ENCODE measurements at places on chromosomes 6 and 20.

- no peak for DNase-seq
These were observed 165.5 kb downstream of the SYNE1 start for GRCh38 chr6:152471456-152472265.

GRCh38 chr6:157614026-157614568 is 208.9 kb upstream of the SNX9 start:
- no peak for DNase-seq

GRCh38 chr6:26507658-26508057 is 7.6 kb downstream of the BTN1A1 start:
- no peak for DNase-seq

DNA sequence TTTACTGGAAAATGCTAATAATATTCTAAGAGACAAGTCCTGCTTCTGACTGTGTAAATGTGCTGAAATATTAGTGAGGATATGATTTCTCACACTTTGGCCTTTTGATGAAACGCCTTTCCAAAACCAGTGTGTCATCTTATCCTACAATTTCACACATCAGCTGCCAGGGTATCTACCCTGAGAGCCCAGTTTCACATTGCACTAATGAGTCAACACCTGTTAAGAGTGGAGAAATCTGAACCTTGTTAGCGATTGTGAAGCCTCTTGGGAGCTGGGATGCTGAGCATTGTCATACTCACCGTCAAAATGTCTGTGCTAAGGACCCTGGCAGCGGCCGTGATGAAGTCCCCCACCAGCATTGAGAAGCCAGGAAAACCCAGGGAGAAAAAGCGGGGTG is 166.0 kb downstream of the RALGAPA2 start:
- no peak for DNase-seq

DNA sequence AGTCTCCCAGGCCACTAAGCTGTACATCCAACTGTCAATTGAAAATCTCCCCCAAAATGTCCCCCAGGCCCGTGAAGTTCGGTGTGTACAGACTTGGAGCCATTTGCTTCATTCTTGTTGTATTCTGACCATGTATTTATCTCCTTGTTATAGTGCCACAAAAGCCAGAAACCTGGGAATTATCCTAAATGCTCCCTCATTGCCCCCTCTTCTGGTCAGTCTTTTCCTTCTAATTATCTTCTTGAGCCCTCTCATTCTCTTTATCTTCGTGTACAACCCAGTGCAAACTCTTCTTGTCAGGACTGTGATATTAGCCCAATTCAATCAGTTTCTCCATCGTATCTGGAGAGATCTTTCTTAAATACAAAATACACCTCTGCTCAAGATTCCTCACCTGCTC is 64.7 kb downstream of the RFX6 start:
- DNase-seq: no peak

DNA sequence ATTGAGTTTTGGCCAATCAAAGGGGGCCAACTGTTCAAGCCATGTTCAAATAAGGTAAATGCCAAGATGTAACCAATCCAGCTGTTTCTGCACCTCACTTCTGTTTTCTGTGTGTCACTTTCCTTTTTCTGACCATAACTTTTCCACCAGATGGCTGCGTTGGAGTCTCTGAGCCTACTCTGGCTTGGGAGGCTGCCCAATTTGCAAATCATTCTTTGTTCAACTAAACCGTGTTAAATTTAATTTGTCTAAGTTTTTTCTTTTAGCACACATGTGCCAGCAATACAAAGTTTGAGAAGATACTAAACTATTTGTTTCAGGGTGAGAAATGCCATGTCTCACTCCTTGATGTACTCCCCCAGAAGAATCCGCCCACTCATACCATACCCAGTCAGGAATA is 52.1 kb downstream of the IYD start:
- DNase-seq: no peak

GRCh38 chr20:14434384-14435136 is 97.1 kb upstream of the FLRT3 start:
- DNase-seq: no peak

DNA sequence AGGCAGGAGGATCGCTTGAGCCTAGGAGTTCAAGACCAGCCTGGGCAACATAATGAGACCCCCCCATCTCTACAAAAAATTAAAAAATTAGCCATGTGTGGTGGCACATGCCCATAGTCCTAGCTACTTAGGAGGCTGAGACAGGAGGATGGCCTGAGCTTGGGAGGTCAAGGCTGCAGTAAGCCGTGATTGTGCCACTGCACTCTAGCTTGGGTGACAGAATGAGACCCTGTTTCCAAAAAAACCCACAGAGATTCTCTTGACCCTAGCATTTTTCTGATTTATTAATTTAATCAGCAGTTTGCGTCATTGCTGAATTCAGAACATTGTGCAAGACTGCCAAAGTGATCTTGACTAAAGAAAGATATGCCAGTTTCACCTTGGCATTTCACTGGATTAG is 36.8 kb downstream of the KDM1B start:
- DNase-seq: no peak

- no peak for DNase-seq
These were observed 138.0 kb upstream of the RREB1 start for GRCh38 chr6:6969761-6970223.

DNA sequence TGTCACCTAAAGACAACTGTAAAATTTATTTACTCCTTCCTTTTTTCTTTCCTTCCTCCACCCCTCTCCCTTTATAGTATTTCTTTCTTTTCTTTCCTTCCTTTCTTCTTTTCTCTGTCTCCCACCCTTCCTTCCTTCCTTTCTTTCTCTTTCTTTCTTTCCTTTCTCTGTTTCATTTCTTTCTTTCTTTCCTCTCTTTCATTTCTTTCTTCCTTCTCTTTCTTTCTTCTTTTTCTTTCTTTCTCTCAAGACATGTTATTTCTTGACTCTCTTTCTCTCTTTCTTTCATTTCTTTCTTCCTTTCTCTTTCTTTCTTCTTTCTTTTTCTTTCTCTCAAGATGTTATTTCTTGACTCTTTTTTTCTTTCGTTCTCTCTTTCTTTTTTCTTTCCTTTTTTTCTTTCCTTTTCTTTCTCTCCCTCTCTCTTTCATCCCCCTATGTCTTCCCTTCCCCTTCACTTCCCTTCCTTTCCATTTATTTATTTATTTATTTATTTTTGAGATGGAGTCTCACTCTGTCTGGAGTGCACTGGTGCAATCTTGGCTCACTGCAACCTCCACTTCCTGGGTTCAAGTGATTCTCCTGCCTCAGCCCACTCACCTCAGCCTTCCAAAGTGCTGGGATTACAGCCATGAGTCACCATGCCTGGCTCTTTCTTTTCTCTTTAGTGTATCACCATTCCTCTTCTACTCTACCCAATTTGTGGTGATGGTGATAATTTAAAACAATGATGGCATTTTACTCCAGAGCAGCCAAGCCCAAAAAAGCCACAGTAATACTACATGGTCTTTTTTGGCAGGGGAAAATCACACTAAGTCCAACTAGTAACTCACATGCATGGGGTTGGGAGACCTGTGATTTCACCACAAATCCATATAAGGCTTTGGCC is 188.2 kb downstream of the ADGRG6 start:
- no peak for DNase-seq

- no peak for DNase-seq
These were observed 84.4 kb downstream of the GMPR start for GRCh38 chr6:16322666-16323312.

DNA sequence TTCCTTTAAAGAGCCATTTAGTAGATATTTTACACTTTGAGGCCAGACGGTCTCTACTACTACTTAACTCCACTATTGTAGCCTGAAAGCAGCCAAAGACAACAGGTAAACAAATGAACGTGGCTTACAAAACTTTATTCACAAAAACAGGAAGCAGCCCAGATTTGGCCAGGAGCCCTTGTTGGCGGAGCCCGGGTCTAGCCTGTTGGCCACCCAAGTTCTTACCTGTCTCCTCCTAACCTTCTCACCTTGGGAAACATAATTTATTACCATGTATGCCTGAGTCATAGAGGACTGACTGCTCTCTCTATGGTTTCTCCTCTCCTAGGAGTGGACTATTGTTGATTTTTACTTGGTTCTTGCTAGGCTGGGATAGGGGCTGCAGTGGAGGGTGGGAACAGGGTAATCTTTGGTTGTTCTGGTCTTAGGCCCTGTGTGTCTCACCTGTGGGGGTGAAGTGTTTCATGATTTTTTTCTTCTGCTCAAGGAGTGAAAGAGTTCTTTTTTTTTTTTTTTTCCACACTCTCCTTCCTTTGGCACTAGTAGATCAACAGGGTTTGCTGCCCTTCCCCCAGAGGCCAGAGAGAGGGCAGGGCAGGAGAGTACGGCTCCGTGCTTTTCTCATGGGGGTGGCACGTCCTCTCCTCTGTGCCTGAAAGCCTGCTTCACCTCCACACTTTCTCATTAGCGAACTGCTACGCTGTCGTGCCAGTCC is 90.0 kb downstream of the RPP40 start:
- DNase-seq: no peak

DNA sequence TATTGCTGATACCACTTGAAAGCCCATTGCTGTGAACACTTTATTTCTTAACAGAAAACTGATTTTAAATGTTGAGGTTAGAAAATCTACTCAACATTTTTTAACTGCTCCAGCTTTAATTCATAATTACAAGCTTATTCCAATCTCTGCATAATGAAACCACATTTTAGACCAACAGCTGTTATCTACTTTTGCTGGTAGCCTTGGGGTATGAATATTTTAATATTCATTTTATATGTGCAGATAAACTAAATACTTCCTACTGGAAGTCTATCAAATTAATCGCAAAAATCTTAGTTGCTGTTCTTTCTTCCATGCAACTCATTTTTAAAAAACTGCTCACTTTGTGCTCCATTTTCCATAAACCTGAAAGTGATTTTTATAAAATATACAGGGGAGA is 189.3 kb upstream of the SLC35B3 start:
- DNase-seq: no peak

GRCh38 chr6:7580927-7581618 is 8.9 kb upstream of the SNRNP48 start:
- no peak for DNase-seq

GRCh38 chr20:37567331-37567665 is 39.6 kb upstream of the BLCAP start:
- DNase-seq: no peak

GRCh38 chr6:47521961-47522360 is 44.4 kb downstream of the CD2AP start:
- DNase-seq: no peak

DNA sequence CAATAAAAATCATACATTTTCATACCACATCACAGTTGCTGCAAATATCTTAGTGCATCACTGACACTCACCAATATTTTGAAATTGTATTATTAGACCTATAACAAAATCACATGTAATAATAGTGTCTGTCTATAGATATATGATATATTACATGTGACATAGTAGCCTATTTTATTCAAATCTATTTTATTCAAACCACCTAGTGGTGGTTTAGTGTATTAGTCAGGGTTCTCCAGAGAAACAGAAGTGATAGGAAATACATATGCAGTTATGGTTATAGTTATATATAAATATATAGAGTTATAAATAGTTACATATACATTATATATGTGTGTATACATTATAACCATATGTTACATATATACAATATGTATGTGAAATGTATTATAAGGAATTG is 366.5 kb upstream of the ARID1B start:
- DNase-seq: no peak

DNA sequence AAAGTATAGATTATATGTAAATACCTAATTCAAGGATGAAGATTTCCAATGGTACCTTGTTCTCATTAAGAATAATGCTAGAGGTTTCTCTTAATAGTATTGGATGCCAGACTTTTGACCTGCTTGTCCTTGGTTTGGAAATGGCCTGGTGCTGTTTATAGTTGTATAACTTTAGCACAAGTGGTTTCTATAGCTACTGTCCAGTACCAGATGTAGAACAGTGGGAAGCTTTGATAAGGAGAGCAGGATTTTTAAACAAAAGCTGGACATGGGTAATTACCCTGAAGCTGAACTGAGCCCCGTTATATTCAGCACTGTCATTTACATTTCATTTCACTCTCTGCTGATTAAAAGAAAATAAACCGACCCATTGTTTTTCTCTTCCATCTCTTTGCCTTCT is 43.7 kb downstream of the TRMT11 start:
- DNase-seq: no peak

All from D721Med (cell line).